Body of pancreas (tissue), 4 donors: ENCODE measurements at places on chromosomes 1 and 21. TPM values are rescaled to one million over a fixed set of nuclear protein-coding genes. Genes with fewer than 3 reads are reported as not detected.
A peak's percentile ranks its signal among the peaks of the same experiment; 100 is the strongest.

The PM20D1 gene
- 13.0 TPM for total RNA-seq

The SLC5A3 gene
- total RNA-seq = 7.3 TPM

DNA sequence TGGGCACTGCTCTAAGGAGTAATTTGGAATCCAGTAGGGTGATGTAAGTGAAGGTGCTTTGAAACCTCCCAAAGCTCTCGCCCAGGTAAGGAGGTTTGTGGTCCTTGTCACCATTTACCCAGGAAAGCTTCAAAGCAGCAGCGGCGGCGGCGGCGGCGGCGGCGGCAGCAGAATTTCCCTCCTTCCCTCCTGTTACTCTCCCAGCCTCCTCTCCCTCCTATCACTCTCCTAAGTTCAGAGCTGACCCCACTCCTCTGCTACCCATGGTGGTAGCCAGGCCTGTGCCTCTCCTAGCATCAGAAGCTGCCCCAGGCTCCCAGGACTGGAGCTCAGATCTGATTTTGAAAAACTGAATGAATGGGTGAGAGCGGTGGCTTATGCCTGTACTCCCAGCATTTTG lies 60.7 kb downstream of the ACBD3 start:
- DNase-seq = no peak

- peak; percentile 79 for DNase-seq
Measured at GRCh38 chr1:9537863-9538668, 1.2 kb upstream of the SLC25A33 start.

DNA sequence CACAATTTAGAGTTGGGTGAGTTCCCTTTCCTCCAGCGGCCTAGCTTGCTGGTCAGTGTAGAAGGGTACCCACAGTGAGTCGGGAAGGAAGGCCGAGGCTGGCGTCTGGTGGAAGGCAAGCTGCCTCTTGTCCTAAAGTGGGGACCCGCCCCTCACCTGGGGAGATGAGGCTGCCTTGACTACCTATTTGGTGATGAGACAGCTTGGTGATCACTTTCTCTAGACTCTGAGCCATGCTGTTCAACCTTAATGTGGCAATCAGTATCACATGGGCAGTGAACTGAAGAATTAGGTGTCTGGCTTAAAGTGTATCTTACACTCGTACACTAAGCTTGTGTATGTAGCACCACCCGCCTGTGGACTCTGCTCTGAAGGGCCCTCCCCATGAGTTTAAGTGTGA lies 100.7 kb downstream of the COLGALT2 start:
- no peak for DNase-seq

DNA sequence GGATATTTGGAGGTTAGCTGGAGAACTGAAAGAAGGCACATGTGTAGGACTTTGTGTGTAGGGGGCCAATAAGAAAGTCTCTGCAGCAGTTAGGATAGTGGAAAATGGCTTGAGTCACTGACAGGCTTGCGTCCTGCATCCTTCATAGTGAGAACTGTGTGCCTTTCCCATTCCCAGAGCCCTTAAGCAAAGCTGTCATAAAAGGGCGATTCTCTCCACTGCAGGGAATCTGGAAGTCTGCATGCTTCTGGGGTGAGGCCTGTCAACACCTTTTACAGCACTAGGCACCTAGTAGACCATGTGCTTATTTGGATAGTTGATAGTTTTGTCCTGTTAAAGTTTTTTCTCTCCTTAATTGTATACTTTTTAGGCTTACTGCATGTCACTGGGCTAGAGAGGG lies 39.4 kb upstream of the MACF1 start:
- no peak for DNase-seq

The LCE1E gene
- total RNA-seq = not detected

The ASCL5 gene
- 1.0 TPM for total RNA-seq

The LAD1 gene
- 46.1 TPM for total RNA-seq
